ENCODE measurements at places on chromosomes 1 and 21.

DNA sequence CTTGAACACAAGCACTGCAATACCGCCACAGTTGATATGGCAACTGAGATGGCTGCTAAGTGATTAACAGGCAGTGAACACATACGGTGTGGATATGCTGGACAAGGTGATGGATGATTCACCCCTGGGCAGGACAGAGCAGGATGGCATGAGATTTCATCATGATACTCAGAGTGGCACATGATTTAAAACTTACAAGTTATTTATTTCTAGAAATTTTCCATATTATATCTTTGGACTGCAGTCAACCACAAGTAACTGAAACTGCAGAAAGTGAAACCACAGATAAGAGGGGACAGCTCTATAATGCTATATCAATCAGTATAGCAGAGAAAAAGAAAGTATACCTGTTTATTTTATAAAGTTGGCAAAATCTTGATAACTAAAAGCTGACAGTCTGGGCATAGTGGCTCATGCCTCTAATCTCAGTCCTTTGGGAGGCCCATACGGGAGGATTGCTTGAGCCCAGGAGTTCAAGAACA, 47.9 kb downstream of the PHACTR4 start:
- DNase-seq = no peak

GRCh38 chr1:240800291-240800690, 188.3 kb upstream of the GREM2 start:
- DNase-seq = no peak

- no peak for DNase-seq
Measured at GRCh38 chr1:220315070-220315839, 43.0 kb upstream of the RAB3GAP2 start.

- DNase-seq = no peak
Measured at GRCh38 chr21:27268290-27268689, 301.4 kb upstream of the ADAMTS5 start.

- DNase-seq = no peak
Measured at GRCh38 chr1:97571760-97572159, 349.1 kb downstream of the DPYD start.

- DNase-seq = no peak
Measured at GRCh38 chr1:167751676-167752075, 29.9 kb downstream of the MPZL1 start.

GRCh38 chr1:117061986-117062415, 1.9 kb downstream of the TTF2 start:
- peak; percentile 22 for DNase-seq

DNA sequence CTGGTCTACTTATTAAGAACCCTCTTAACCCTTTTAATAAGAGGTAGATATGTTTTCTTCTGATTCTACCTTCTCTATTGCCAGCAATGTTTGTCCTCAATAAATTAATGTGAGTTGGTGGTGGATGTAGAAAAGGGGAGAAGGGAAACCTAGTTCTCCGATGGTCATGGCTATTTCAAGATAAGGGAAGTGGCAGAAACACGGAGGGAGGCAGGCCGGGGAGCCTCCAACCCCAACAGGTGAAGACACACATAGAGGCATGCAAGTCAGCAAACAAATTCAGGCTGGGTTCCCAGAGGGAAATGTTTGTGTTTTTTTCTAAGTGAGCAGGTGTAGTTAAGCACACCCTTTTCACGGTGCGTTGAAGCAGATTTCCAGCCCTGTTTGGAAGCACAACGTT, 31.0 kb upstream of the CLDN14 start:
- DNase-seq = no peak

GRCh38 chr1:156725683-156726280, 2.5 kb upstream of the METTL25B start:
- DNase-seq = peak; percentile 71

DNA sequence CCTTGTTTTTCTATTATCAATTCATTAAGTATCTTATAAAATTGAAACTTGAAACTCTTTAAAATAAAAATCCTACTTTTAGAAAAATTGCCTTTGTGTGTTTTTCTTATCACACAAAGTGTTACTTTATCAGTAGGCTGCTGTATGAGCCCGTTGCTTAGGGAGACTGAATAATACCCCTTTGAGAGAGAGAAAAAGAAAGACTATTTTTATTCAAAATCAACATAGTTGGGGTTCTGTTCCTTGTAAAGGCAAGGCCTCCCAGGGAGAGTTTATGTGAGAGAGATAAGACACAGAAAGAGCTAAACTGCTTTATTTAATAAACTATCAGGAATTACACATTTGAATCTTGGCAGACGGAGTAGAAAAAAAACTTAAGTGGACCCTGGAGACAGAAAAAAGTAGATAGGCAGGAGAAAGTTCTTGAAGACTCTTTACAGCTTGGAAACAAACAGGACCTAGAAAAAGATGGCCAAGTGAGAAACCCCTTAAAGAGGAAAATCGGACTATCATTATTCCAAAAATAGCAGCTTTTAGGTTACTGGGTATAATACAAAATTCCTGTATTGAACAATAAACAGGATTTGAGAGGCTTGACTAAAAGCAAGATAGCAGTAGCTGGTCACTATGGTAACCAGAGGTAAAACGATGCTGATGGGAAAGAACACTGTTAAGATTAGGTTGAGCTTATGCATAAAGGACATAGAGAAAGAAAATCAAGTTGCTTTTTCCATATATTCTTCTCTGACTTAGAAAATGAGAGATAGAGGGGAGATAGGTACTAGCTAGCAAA, 170.9 kb downstream of the LRRC7 start:
- no peak for DNase-seq

DNA sequence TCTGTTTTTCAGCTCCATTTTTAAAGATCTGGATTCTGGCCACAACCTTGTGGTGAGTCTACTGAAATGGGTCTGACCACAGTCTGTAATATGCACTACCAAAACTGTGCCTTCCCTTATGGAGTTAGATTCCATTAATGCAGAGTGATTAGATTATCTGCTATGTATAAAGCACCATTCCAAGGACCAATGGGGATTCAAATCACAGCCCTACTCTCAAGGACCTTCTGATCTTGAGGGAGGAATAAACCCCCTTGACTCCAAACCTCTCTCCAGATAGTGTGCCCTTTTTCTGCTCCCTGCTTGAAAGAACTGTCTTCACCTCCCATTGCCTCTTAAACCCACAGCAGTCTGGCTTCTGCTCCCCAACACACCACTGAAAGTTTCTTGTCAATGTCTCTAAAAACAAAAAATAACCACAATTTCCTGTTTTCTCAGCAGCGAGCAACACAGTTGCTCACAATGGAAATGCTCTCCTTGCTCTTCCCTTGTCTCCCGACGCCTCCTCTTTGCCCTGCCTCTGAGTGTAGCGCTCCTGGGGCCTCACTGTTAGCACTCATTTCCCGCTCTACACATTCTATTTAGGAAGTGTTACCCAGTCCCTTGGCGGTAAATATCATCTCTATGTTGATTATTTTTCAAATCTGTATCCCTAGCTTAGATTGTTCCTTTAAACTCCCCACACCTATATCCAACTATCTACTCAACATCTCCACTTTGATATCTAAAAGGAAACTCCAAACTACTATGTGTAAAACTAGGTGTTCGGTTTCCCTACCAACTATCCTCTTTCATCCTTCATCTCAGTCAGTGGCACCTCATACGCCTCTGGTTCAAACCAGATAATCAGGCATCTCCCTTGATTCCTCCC, 13.6 kb downstream of the PCNX2 start:
- DNase-seq = peak; percentile 7

GRCh38 chr1:115879977-115880376, 39.1 kb upstream of the NHLH2 start:
- DNase-seq = no peak

DNA sequence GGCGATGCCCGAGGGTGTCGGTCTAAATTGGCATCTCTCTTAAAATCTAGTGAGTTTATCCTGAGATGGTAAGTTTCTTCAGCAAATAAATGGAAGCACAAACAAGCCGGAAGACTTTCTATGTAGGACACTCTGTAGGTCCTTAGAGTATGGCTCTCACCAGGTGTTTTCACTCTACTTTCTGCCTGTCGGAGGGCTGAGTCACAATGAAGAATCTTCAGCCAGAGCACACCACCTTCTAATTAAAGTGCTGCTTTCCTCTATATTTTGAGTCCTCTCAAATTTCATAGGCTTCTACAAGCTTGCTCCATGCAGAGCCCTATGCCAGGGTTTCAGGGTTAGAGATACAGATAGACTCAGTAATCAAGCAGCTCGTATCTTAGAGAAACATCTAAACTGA, 27.1 kb downstream of the KCNK1 start:
- DNase-seq = no peak

DNA sequence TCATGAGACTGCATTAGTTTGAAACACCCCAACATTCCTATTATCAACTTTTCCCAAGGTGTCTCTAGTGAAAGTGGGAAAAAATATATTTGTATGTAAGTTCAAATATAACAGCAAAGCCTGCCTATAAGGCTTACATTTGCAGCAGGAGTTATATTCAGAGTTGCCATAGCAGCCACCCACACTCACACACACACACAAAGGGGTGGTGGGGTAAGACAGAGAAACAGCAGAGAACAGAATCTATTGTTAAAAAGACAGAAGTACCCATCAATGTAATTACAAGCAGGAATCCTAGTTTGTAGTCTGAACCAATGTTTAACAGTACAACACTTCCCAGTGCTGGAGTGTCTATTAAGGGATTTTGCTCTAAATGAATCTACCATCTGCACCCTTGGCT, 55.0 kb downstream of the PLPPR5 start:
- DNase-seq = no peak

DNA sequence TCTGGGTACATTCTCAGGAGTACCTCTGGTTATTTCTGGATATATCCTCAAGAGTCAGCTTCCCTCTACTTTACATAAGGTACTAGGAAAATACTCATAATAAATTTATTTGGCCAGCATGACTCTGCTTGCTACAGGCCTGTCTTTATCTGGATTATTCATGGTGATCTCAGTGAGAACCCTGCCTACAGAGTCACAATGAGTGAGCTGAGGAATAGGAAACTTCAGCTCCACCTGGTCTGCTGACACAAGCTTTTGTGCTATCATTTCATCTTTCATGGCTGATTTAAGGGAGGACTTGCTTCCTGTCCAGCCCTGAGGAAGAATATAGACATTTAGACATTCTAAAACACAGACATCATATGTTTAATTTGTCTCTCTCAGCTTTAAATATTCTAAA, 19.5 kb upstream of the SUCO start:
- DNase-seq = no peak

DNA sequence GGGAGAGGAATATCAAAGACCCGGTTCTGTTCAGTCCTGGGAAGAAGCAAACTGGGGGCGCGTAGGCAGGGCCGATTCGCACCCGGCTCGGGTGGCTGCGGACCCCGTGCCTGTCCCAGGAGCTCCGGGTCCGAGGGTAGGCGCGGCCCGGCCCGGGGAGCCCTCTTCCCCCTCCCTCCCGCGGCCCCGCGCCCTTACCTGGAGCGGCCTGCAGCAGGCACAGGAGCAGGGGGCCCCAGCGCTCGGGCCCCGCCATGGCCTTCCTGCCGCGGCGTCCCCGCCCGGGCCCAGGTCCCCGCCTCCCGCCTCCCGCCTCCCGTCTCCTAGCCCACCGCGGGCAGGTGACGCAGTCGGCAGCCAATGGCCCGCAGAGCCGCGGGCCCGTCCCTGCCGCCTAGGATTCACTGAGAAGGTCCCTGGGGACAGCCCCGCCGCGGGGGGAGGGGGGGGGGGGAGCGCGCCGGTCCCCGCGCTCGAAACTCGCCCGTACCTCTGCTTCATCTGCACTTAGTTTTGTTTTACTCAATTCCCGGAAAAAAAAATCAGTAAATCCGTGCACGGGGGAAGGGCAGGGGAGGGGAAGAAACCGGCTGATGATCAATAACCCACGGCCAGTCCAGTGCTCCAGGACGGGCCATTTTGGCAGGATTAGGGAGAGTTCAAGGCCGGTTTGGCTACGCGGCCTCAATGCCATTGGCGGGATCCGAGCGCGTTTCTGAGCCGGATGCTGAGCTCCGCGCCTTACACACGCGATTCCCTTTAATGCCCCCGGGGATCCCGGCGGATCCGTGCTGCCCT, at the start of gene IFNLR1:
TSS of gene IFNLR1 (minus strand) at position 297 of the 798 bp plus-strand sequence. CDS start at position 256, 41 bp downstream.
- DNase-seq = peak; percentile 49

DNA sequence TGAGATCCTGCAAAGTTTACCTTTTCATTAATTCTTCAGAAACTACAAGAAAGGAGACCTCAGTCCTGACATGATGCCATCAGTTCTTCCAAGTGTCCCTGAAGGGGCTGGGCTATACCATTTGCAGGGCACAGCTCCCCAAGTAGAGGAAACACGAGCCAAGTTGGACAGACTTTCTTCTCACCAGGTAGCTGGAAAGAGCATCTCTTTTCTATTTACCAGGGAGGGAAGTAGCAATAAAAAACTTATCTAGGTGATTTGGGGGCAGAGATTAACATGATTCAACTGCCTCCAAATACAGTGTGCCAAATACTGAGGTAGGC, 103.9 kb upstream of the KCND3 start:
- DNase-seq = no peak

GRCh38 chr1:185562461-185563359, 171.5 kb upstream of the HMCN1 start:
- DNase-seq = no peak

- DNase-seq = no peak
Measured at GRCh38 chr1:151036356-151036755, at the start of gene BNIPL. Gene BNIPL (plus strand): TSS chr1:151036586. CDS start chr1:151036726, 140 bp downstream.

GRCh38 chr21:22364163-22364562, 1366.0 kb downstream of the NCAM2 start:
- DNase-seq = no peak

GRCh38 chr1:228373681-228374571, 32.7 kb downstream of the TRIM11 start:
- DNase-seq = no peak

DNA sequence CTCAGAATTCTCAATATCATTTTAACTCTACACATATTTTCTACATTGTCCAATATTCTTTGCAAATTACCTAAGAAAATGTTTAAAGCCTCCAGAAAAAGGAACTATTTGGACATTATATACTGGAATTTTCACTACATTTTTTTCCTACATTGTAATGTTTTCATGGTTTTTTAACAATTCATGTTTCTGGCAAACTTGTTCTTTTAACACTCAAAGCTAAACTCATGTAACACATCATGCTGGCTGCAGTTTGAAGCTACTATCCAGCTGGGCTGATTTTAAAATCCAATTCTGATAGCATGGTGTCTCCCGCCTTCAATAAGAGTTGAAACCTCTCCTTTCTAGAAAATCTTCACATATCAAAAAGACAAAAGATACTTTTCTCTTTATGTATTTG, 52.0 kb downstream of the TGFBR3 start:
- no peak for DNase-seq

- no peak for DNase-seq
Measured at GRCh38 chr1:231800108-231800507, 173.5 kb downstream of the DISC1 start.

DNA sequence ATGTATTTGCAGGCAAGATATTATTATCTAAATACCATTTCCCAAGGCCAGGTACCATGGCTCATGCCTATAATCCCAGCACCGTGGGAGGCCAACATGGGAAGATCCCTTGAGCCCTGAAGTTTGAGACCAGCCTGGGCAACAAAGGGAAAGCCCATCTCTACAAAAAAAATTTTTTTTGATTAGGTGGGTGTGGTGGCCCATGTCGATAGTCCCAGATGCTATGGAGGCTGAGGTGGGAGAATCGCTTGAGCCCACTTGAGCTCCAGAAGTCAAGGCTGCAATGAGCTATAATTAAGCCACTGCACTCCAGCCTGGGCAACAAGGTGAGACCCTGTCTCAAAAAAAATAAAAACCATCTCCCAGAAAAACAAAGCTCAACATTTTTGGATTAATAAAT, 2.2 kb downstream of the STMN1 start:
- no peak for DNase-seq

Data from activated CD4-positive, alpha-beta T cell treated with anti-CD3 and anti-CD28 coated beads, Interleukin-2, amount 50 U/mL, for 4 hours (primary cell).